ENCODE measurements at places on chromosomes 2 and 18. TPM values are rescaled to one million over a fixed set of nuclear protein-coding genes. Genes with fewer than 3 reads are reported as not detected.

Gene SPP2
- not detected for polyA plus RNA-seq

Gene RAB27B
- not detected for polyA plus RNA-seq

Gene RGPD6
- 5.1 TPM for polyA plus RNA-seq

Gene KLHL14
- polyA plus RNA-seq, result not detected

Gene SLC23A3
- polyA plus RNA-seq, result 3.2 TPM

Gene ACMSD
- not detected for polyA plus RNA-seq

Gene GULP1
- polyA plus RNA-seq, result 24.7 TPM

Gene RRM2
- polyA plus RNA-seq, result 40.9 TPM

Gene TMEM198
- not detected for polyA plus RNA-seq

Gene HOXD3
- 3.3 TPM for polyA plus RNA-seq

Gene DLGAP1
- not detected for polyA plus RNA-seq

Gene CTAGE1
- polyA plus RNA-seq, result not detected

Gene FBXO15
- not detected for polyA plus RNA-seq

Gene PARD3B
- 2.2 TPM for polyA plus RNA-seq

Gene SERPINB10
- polyA plus RNA-seq, result not detected

Gene DAW1
- 1.2 TPM for polyA plus RNA-seq

Gene CRYGD
- polyA plus RNA-seq, result not detected

Gene ABCB11
- 0.16 TPM for polyA plus RNA-seq

Gene KCNG2
- not detected for polyA plus RNA-seq

Gene ANKRD30B
- not detected for polyA plus RNA-seq

Gene FKBP1B
- polyA plus RNA-seq, result 40.2 TPM

Gene MC5R
- not detected for polyA plus RNA-seq

Gene CFC1B
- not detected for polyA plus RNA-seq

Gene NPPC
- not detected for polyA plus RNA-seq

Gene CROCC2
- polyA plus RNA-seq, result not detected

Gene TEKT4
- not detected for polyA plus RNA-seq

All from endothelial cell of umbilical vein (primary cell).